Smooth muscle cell of trachea (primary cell): ENCODE measurements at places on chromosomes 13 and 19. TPM values are rescaled to one million over a fixed set of nuclear protein-coding genes. Genes with fewer than 3 reads are reported as not detected.

Gene JAK3
- total RNA-seq, result 0.58 and 2.6 TPM in 2 replicates

Gene PRX
- 2.2 and 3.8 TPM in 2 replicates for total RNA-seq

Gene SOX1
- not detected in 2 replicates for total RNA-seq

Gene ZNF536
- 0.29 and 0.99 TPM in 2 replicates for total RNA-seq

Gene ERICH6B
- not detected in 2 replicates for total RNA-seq

Gene NPAS1
- 0.83 TPM in 1 of 2 replicates, not detected in the other for total RNA-seq

Gene PRMT1
- 224 and 304 TPM in 2 replicates for total RNA-seq

Gene S1PR5
- total RNA-seq, result 0.15 and 0.17 TPM in 2 replicates

Gene DNAJC15
- 16.4 and 18.5 TPM in 2 replicates for total RNA-seq

Gene COL4A2
- total RNA-seq, result 56.1 and 85.3 TPM in 2 replicates

Gene TEX29
- 0.50 TPM in 1 of 2 replicates, not detected in the other for total RNA-seq

Gene CEACAM4
- total RNA-seq, result not detected in 2 replicates

Gene APC2
- 0.29 and 0.83 TPM in 2 replicates for total RNA-seq

Gene ZNF557
- total RNA-seq, result 20.2 and 23.8 TPM in 2 replicates

Gene GAPDHS
- 0.17 TPM in 1 of 2 replicates, not detected in the other for total RNA-seq

Gene PGLYRP1
- not detected in 2 replicates for total RNA-seq

Gene MYBPC2
- not detected in 2 replicates for total RNA-seq
